ENCODE measurements at places on chromosomes 4 and X.

DNA sequence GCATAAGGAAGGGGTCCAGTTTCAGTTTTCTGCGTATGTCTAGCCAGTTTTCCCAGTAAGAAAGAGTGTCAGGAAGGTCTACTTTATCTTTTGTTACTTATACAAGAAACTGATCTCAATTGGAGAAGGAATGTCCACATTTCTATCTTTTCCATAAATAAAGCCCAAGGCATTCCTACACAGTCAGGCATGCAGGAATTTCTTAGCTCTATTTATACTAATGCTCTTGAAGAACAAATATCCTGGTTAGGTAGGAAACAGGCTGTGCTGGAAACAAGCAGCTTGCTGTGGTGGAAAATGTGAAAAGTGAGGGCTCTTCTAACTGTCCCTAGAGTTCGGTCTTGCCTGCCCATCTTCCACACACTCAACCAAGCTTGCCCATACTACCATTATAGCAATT lies 37.9 kb upstream of the PITX2 start:
- DNase-seq = no peak

DNA sequence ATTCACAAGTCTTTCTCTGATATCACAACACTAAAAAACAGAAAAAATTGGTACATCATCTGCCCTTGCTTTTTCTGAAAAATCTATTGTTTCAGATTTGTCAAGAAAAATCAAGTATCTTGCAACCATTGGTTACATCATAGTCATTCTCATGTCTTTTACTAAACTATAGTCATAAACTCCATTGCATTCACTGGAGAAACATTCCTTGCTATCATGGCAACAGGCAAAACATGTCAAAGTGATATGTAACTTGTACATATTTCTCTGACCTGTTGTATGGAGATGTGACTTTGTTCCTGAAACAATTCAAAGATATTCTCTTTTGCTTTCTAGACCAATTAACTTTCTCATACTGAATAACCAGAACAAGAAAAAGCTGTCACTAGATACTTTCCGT lies 121.9 kb upstream of the ANK2 start:
- DNase-seq = no peak

DNA sequence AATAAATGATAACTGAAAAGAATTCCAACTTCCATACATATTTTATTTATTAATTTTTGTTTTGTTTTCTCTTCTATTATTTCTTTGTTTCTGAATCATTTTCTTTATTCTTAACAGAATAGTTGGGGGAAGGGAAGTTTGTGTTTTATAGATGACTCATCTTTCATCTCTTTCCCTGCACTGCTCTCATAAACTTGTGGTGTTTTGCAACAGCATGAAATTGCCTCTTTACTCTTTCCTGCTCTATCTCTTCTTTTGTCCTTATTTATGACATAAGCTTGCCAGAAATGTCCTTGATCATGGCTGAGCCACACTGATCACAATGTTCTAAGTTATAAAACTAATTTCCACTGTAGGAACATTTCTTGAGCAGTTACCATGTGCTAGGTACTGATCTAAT lies 22.3 kb downstream of the QRFPR start:
- no peak for DNase-seq

DNA sequence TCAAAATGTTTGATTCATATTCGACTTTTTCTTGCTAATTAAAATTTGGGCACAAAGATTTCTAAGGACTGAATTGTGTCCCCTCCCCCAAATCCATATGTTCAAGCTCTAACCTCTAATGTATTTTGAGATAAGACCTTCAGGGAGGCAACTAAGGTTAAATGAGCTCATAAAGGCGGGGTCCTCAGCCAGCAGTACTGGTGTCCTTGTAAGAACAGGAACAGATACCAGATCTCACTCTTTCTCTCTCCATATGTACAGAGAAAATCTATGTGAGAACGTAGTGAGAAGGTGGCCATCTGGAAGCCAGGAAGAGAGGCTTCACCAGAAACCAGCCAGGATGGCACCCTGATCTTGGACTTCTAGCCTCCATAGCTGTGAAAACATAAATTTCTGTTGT lies 116.9 kb downstream of the VEGFC start:
- no peak for DNase-seq

DNA sequence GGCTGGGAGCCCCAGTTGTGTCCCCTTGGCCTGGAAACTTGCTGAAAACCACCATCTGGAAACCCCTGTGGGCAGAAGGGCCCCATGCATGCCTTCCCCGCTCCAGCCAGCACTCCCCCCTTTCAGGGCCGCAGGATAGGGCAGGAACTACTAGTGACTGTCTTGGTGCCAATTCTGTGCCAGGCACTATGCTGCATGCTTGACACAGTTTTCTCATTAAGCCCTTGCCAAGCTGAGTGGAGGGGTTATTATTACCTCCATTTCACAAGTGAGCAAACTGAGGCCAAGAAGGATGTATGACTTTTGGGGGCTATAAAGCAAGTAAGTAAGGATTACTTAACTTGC lies 73.6 kb upstream of the PJA1 start:
- no peak for DNase-seq

DNA sequence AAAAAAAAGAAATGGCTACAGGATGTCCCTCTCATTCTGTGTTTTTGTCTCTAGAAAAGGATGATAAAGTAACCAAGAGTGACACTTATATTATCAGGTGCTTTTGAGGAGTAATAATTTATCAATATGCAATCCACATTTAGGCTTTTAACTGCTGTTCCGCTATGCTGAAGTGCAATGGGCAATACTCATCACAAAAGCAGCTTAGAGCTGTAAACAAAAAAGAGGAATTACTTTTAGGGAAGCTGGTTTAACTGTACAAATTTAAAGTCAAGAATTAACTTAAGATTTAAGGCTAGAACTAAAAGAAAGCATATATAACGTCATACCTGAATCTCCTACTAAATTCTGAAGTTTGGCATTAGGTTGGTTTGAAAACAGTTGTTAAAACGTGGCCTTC lies 93.5 kb upstream of the DDX3X start:
- DNase-seq = no peak

DNA sequence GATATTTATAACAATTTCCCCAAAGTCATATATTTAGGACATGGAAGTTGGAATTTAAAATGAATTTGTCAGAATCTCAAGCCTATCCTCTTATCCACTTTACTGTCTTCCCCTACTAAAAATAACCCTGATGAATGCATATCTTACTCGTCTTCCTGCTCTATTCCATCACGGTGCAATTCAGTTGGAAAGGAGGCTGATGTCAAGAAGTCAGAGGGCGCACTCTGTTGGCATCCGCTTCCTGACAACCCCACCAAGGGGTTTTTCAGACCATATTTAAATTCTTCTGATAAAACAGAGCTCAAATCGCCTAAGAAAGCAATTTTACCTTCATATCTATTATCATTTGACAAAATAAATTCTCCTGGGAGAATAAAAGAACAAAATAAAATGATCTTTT lies 233.5 kb downstream of the ARHGAP24 start:
- no peak for DNase-seq

- DNase-seq = no peak
Measured at GRCh38 chrX:109822861-109823260, 89.8 kb upstream of the ACSL4 start.

GRCh38 chr4:8746523-8747466 lies 124.8 kb downstream of the HMX1 start:
- DNase-seq = no peak

- DNase-seq = no peak
Measured at GRCh38 chrX:72371405-72371804, 65.7 kb upstream of the CITED1 start.

GRCh38 chr4:55291227-55291640 lies 54.8 kb upstream of the SRD5A3 start:
- no peak for DNase-seq

Measured in cortex of kidney (tissue), 1 donor.